OCI-LY7 (cell line): ENCODE measurements at places on chromosomes 16 and 17.

DNA sequence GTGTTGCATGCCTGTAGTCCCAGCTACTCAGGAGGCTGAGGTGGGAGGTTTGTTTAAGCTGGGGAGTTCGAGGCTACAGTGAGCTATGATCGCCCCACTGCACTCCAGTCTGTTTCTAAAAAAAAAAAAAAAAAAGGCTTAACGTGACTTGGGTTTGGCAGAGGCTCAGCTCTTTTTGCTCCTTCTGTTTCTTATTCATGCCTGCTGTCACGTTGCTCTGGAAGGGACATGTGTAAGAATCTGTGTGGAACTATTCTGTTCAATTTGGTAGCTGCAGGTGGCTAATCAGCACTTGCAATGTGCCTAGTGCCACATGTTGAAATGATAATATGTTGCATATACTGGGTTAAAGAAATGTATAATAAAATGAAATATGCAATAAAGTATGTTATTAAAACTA, 20.9 kb upstream of the SYT17 start:
- no peak for DNase-seq

DNA sequence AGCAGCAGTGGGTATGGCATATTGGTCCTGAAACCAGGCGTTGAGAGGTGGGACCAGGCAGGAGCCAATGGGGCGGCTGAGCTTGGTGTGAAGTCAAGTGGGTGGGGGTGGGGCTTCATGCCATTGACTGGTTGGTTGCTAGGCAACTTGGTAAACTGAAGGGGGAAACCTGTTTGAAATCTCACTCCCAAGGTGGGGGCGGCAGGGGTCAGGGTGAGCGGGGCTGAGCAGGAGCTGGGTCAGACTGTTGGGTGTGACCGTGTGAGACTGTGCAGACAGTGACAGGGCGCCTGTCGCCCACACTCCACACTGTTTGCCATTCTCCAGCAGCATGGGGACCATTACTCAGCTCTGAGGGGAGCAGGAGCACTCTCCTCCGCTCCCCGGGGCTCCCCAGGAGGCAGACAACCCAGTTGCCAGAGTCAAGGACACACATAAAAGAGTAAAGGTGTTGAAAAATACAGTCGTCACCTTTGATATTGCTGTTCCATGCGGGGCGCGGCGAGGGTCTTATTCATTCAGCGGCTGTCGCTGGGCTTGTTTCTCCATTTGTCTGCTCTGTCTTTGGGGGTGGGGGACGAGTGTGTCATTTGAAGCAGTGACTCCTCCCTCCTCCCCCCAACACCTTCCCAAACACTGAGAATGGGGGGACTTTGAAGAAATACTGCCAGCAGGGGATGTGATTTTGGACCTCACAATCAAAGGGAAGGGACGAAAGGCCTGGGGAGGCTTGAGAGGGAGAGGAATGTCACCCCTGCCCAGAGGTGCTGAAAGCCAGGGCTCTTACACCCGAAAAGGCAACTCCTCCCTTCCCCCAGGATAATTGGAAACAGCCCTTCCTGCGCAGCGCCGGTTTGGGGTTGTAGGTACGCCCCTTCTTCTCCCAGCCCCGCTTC, 1.2 kb upstream of the EFNB3 start:
- DNase-seq: peak; percentile 34

- peak; percentile 89 for DNase-seq
Measured at GRCh38 chr17:64455993-64456885, 7.3 kb downstream of the MILR1 start.

DNA sequence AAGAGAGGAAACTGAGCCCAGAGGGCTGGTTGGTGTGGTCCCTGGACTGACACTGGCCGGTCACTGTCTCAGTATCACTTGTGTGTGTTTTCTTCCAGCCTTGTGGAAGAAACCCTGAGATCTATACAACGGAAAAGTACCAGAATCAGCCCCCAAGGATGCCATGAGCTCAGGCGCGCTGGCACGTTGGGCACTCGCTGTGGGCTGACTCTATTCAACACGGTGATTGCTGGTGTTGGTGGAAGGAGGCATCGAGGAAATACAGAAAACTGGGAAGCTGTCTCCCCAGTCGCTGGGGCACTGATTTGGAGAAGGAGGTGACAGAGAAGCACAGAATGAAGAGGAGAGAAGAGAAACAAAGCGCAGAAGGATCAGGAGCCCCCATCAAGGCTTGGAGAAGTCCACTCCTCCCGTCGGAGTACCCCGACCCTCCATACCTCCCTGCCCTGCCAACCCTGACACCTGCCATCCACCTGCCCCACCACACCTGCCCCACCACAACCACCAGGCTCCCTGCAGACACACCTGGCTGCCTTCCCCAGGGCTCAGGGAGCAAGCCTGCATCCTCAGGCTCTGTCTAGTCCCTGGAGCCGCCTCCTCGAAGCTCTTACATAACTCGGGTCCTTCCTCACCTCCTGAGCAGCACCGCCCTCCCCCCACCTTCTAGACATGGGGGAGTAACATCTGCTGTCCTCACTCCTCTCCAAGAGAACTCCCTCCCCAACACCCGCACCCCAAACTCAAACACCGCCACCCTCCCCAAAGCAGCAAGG, 66.5 kb downstream of the RBFOX3 start:
- no peak for DNase-seq

- no peak for DNase-seq
Measured at GRCh38 chr17:16442141-16442540, 26.8 kb downstream of the TRPV2 start.

DNA sequence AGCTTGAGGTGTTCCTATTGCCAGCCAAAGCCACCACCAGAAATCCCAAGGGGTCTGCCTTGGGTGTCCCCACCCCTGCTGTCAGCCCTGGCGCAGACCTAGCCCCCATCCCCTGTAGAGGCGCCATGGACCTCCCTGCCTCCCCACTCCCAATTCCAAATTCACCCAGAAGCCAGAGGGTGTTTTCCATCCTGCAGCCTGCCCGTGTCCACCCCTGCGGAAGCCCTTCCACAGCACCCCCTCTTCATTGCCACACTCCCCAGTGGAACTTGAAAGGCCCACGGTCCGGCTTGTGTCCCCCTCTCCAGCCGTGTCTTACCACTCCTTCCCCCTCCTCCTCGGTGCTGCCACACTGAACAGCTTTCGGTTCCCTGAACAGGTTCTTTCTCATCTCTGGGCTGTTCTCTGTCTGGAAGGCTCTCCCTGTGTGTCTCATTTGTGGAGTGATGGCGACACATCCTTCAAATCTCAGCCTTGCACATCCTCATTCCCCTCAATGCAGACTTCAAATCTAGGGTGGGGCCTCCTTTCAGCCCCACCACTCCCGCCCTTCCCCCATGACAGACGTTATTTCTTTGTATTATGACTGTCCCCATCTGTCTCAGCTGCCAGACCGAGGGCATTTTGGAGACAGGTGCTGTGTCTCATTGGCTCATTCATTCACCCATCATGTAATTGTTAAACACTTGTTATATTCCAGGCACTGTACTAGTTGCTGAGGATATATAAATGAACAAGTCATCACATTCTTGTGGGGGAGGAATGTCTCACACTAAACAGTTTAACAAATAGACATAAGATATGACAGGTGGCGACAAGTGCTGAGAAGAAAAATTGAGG, 36.3 kb downstream of the ADGRG5 start:
- no peak for DNase-seq

- peak; percentile 56 for DNase-seq
Measured at GRCh38 chr17:7856011-7856810, 1.1 kb downstream of the NAA38 start.

DNA sequence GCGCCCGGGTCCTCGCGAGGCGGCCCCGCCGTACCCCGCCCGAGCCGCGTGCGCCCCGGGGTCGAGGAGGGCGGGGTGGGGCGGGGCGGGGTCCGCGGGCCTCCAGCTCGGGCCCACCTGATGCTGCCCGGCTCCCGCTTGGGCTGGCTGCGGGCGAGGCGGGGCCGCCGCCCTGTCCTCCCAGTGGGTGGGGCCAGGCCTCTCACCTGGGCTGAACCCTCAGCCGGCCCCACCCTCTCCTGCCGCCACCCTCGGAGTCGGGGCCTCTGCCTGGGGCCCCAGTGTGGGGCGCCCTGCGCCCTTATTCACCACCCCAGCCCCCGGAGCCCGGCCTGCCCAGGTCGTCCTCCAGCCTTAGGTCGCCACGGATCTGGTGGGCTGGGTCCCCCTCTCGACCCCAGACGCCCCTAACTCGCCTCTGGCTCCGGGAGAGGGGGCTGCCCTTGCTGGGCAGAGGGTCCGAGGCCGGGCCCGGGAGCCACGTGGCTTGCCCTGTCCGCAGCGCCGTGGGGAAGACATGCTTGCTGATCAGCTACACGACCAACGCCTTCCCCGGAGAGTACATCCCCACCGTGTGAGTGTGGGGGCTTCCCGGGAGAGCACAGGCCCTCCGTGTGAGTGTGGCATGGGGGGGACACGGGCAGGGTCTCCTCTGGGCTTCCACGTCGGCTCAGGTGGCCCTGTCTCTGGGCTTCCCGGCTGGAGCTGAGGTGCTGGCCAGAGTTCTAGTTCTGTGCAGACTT, 578 bp downstream of the RAC3 start:
- peak; percentile 31 for DNase-seq

DNA sequence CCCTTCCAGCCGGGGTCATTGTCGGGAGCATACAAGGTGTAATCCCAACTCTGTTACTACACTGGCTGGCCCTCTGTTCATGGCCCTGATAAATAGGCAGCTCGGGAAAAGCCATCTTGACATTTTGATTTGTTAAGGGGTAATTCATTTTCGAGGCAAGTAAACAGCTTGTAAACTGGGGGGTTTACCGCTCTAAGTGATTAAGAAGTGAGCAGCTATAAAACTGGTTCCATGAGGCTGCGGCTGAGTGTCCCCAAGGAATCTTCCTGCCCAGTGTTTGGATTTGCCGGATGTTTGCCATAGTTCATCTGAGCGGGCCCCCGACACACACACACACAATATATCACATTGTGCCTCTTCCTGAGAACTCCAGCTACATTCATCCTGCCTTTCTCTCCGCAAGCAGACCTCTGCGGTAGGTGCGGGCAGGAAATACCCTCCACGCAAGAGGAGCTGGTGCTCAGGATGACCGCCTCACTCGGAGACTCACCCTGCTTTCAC, 92.2 kb downstream of the SOCS1 start:
- DNase-seq: no peak

DNA sequence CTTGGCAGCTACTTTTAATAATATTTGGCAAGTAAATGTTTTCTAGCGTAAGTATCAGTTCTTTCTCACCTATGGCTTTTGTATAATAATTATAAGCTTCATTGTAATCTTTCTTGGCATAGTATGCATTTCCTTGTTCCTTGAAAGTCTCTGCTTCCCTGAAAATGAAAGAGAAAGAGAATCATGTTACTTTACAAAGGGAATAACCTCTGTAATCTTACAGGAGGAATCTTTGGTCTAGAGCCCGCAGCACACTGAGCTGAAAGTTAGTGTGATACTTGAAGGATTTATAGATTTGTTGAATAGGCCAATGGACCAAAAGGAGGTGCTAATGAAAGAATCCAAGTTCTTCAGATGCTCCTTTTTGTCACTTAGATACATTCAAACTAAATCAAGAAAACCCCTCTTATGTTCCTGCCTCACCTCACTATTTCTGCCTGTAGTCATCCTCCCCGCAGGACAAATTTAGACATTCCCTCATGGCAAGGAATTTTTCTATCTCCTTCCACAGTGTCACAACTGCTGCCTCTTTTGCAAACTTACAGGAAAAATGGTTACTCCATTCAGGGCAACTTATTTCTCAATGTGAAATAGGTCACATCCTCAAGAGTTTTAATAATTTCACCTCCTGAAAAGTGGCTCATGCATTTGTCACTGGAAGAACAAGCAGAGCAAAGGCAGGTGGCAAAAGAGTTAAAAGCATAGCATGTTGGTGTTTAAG, 16.7 kb downstream of the DNAJC7 start:
- DNase-seq: no peak

GRCh38 chr17:65918916-65919315, 273.0 kb downstream of the CEP112 start:
- DNase-seq: no peak

DNA sequence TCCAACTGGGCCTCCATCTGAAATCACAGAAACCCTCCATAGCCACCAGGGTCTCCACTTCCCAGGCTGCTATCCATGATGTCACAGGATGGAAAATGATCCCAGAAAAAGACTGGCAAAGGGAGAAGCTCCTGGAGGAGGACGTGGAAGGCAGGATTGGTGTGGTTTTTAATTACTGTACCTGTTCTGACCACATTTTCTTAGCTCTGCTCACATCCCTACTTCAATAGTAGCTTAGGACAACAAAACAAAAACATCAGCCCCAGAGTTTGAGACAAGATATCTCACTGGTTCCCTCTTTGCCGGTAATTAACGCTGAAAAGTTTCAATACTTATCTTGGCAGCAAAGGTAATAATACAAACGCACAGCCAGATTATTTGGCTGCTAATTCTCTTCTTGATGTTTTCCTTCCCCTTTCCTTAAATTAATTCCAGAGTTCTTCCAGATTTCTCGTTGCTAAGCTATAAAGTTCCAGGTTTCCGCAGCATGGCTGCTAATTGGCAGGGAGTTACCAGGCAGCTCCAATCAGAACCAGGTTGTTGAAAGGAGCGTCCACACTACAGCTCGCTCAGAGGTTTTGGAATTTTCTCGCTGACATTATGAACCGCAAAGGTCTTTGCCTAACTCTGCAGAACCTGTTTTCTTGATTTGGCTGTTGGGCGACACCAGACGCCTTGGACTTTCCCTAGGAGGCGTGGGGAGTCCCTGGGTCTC, 263.4 kb downstream of the MRTFB start:
- DNase-seq: no peak

DNA sequence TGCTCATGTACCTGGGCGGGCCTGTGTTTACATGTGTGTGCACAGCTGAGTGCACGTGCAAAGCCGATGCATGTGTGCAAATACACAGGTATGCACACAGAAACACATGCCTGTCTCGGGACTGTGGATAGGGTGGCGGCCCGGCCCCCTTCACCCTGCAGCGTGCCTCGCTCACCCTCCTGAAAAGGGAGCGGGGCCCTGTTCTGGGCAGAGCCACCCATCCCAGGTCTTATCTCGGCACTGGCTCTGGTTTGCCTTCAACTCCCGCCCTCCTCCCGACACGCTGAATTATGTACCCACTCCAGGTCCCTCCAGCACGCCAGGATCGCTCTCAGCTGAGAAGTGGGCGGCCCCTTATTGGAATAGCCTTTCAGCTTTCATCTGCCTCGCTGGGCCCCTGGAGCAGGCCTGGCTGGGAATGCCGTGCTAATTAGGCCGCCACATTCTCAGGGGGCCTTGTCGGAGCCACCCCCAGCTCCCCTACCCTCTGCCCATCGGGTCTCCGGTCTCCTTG, 77.8 kb downstream of the RTN4RL1 start:
- DNase-seq: no peak

DNA sequence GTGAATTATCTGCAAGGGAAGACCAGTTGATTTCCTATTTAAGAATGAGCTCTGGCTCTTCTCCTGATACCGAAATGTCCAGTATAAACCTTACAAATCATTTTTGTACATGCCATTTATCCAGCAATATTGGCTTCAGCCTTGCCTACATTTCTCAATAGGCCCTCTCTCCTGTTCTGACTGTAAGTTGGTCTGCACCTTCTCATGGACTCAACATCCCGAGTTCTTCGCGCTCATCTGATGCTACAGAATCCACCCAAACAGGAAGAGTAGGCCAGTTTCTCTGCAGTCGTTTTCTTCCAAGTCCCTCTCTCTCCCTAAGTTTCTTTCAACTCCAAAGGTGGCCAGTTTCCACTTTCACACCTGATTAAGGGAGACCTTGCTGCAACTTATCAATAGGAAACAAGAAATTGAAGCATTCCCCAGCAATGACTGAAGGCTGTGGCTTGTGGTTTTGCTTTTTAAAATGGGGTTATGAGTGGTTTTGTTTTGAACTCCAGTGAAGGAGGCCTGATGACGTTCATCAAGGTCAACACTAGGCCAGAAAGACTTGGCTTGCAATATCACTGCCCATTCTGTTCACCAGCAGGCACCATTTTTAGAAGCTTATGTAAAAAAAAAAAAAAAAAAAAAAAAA, 383.0 kb downstream of the MAF start:
- no peak for DNase-seq

GRCh38 chr17:33651686-33652085, 358.6 kb upstream of the ASIC2 start:
- DNase-seq: no peak
